Head of caudate nucleus (tissue), 42 donors: ENCODE measurements at places on chromosomes 4 and X.

DNA sequence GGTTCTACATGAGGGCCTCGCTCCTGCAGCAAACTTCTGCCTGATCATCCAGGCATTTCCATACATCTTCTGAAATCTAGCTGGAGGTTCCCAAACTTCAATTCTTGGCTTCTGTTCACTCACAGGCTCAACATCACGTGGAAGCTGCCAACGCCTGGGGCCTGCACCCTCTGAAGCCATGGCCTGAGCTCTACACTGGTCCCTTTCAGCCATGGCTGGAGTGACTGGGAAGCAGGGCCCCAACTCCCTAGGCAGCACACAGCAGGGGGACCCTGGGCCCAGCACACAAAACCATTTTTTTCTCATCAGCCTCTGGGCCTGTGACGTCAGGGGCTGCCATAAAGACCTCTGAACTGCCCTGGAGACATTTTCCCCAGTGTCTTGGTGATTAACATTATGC is 542.7 kb downstream of the TLL1 start:
- no peak for DNase-seq

DNA sequence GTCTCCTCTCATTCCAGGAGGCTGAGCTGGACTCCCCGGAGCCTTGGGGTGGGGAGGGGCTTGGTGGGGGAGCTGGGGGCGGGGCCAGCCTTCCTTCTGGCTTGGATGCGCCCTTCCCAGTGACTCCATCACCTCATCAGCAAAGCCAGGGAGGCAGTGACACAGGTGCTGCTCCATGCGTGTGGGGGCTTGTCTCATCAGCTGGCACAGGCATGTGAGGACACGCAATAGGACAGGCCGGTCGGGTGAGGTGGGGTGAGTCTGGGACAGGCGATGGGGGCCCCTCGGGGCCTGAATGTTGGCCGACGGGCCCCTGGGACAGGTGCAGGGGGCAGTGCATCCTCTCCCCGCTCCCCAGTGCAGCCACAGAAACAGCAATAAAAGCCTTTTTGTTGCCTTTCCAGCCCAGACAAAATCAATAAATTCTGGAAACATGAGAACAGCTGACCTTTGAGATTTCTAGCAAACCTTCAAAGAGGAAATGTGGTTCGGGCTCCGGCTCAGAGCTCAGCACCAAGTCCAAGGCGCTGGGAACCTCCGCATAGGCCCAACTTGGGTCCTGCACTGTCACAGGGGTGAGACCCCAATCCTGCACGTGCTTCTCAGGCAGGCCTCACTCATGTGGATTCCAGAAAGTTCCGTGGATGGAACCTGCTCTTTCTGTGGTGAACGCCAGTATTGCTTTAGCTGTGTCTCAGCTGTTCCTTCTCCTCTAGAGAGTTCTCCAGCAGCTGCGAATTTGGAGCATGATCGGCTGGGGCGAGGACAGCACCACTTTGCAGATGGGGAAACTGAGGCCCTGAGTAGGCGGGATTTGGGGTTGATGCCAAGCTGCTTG is 18.5 kb downstream of the ADRA2C start:
- DNase-seq = no peak

- no peak for DNase-seq
Observed at GRCh38 chrX:22147214-22147613, 115.1 kb downstream of the PHEX start.

DNA sequence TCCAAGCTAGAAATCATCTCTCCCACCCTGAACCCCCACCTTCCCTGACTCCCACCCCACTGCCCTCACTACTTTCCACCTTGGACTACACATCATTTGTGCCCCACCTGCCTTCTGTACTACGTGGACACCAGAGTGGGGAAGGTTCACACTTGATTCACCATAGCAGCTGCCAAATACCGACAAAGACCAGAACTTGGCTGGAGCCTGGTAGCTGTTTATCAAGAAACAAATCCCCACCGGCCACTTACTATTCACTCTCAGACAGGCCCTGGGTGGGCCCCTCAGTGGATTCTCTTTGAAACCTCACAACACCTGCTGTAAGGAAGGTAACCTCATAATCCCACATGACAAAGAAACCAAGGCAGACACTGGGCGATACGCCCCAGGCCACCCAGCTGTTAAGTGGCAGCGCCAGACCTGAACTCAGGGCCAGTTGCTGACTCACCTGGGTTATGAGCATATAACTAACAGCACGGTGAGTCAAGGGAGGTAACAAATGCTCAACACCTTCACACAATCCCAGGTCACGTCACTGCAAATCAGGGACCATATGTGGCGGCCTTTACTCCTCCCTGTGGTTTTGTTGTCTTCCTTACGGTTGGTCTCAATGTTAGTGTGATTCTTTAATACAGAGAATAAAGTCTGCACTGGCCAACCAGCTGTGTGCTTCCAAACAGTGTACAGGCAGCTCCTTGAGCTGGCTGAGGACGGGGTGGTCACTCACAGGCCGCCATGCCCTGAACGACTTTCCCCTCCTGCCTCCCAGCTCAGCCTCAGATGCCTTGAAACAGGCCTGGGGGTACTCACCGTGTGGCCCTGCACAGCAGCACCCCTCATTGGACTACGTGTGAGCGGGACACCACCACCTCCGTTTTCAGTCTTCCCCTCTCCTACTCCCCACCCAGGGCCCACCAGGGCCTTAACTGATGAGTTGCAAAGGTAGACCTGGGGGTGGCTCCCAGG is 7.5 kb downstream of the WDR1 start:
- DNase-seq = no peak

- no peak for DNase-seq
Observed at GRCh38 chr4:121776610-121777401, 11.8 kb upstream of the SMIM43 start.

DNA sequence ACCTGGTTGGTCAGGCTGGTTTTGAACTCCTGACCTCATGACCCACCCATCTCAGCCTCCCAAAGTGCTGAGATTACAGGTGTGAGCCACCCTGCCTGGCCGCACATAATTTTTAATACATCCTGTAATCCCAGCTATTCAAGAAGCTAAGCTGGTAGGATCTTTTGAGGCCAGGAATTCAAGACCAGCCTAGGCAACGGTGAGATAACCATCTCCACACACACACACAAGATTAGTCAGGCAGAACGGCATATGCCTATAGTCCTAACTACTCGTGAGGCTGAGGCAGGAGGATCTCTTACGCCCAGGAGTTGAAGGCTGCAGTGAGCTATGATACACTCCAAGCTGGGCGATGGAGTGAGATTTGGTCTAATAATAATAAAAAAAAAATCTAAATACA is 212.4 kb upstream of the NEIL3 start:
- DNase-seq = no peak

DNA sequence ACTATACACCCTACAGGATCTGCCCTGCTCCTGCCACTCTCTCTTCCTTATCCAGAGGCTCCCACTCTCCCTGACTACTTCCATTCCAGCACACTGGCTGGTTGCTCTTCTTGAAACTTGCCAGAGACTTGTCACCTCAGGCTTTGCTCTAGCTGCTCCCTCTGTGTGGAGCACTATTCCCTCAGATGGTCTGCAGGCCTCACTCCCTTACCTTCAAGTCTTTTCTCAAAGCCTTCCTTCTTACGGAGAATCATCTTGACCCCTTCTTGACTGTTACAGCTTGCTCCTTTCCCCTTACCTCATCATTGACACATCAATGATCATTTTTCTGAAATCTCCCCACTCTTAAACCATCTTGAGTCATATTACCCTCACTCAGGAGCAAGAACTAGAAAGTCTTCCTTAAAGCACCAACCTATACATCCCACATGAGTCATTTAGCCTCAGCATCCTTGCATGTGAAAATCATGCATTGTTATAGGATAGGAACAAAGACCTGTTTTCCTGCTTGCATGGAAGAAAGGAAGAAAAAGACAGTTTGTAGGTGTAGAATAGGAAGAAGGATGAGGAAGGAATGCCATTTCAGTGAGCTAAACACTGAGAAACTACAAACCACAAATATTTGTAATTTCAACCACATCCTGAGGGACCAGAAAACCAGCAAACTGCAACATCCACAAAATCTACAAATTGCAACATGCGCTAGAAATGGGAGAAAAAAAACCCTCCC is 55.7 kb downstream of the ANTXR2 start:
- DNase-seq = no peak

DNA sequence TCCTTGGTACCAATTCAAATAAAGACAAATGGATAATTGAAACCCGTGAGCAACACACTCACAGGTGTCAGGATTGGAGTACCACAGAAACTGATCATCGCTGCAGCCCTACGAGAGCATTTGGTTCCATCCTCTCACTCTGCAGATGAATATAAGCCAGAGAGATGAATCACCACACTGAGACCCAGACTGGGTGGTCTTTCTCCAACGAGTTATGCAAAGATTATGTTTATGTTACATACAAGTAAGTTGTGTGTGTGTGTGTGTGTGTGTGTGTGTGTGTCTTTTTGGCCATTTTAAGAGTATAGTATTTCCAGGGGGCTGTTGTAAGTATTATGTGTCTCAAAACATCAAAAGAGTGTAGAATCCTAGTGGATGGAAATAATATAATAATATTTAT is 329.5 kb upstream of the ZFP42 start:
- no peak for DNase-seq

- no peak for DNase-seq
Observed at GRCh38 chr4:1547131-1547855, 136.8 kb downstream of the FAM53A start.

DNA sequence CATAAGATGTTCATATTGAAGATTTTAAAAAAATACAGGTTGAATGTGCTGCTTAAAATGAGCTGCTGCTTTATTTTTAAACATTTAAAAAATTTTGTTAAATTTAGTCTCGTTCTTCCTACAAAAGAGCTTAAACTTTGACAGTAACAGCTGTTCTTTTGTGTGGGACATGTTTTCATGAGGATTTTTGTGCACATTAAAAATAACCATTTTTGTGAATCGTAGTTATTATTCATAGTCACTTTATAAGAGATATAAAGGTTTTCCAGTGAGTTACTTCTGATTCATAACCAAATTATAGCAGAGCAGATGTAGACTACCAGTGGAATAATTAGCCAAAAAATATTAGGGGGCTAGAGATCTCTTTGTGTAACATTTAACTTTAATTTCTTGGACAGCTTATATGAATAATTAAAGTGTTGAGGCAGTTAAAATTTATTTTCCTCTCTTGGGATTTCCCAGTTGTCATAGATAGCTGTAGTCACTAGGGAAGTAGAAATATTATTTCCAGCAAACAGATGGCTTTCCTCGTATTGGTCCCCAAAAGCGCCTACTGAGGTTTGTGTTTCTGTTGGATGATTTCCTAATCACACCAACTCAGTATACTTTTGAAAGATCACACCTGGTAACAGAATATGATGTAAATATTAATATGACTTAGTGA is 24.2 kb downstream of the RBPJ start:
- no peak for DNase-seq

GRCh38 chr4:99966692-99967091 is 16.6 kb upstream of the H2AZ1 start:
- no peak for DNase-seq

DNA sequence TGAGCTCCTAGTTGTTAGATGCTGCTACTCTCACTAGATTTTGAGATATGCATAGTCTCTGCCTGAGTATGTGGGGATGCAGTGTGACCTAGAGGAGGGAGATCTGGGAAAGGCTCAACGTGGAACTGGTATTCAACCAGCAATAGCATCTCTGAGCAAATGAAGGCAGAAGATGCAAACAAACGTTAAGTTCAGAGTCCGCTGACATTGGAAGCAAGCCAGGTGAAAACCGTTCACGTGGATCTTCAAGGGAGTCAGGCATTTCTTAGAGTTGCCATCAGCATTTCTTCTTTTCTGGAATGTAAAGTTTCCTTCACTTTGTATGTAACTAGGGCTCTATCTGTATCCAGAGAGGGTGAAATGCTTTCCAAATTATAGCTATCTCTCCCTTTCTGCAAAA is 59.9 kb downstream of the C4orf51 start:
- DNase-seq = no peak

DNA sequence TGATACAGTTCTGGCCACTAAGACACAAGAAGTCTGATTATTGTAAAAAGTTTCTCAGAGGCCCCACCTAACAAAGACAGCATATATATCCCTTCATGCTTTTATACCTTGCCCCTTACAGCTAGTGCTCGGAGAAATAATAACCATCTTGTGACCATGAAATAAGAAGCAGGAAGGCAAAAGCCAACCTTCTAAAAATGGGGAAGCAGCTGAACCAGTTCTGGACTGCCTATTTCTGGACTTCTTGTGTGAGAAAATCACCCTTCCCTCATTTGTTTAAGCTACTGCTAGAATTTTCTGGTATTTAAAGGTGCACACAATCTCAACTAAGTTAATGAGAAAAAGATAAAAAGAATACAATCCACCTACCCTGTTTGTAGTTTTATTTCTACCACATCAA is 87.5 kb downstream of the CNOT6L start:
- DNase-seq = no peak

DNA sequence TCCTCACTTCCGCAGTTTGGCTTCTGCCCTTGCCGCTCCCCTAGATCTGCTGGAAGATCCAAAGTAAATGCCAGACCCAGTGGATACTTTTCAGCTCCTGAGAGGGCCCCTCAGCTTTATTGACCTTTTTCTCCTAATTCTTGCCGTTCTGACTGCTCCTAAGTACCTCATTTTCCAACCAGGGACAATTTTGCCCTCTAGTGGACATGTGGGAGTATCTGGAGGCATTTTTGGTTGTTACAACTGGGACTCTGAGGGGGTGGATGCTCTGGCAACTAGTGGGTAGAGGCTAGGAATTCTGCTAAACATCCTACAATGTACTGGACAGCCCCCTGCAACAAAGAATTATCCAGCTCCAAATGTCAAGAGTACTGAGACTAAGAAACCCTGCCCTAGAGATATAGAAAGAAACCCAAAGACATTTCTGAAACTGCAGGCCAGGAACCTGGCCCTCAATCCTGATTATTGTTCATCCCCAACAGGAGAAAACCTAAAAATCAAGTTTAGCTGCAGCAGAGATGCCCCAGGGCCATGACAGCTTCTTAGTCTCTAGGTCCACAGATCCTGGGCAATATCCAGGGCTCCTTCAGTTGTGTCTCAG is 3.4 kb downstream of the TEX13B start:
- no peak for DNase-seq

- no peak for DNase-seq
Observed at GRCh38 chr4:1193206-1194009, 21.0 kb upstream of the SPON2 start.

DNA sequence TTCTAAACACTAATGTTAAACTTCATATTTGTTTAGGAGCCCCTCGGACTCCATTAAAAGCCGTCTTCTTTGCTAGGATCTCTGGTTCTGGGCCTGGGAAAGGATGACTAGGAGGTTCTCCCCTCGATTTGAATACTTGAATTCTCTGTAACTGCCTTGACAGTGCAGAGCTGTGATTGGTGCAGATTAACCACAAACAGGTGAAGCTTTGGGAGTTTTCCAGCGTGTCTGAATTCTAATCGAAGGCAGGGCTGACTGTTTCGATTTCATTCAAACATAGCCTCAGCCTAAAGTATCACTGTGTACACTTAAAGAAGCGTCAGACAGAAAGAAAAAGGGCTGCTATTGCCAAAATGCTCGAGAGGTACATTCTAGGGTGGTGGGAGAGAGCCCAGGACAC is 29.0 kb downstream of the TFDP3 start:
- no peak for DNase-seq

- no peak for DNase-seq
Observed at GRCh38 chr4:140223056-140223810, 69.2 kb upstream of the MAML3 start.

- no peak for DNase-seq
Observed at GRCh38 chr4:8292478-8293107, 23.0 kb downstream of the HTRA3 start.
